Stimulated activated CD8-positive, alpha-beta memory T cell treated with anti-CD3 and anti-CD28 coated beads, Interleukin-7, amount 100 ng/mL, for 48 hours (primary cell): ENCODE measurements at places on chromosomes 2 and 18.

- no peak for DNase-seq
Measured at GRCh38 chr2:31386648-31387047, 27.9 kb downstream of the XDH start.

- no peak for DNase-seq
Measured at GRCh38 chr2:163708265-163708664, 27.5 kb downstream of the FIGN start.

- DNase-seq: no peak
Measured at GRCh38 chr2:144079803-144080202, 440.1 kb downstream of the ZEB2 start.

GRCh38 chr2:64164629-64165028 is 20.4 kb upstream of the PELI1 start:
- DNase-seq: no peak

GRCh38 chr2:38496927-38497669 is 105.6 kb downstream of the HNRNPLL start:
- DNase-seq: no peak

DNA sequence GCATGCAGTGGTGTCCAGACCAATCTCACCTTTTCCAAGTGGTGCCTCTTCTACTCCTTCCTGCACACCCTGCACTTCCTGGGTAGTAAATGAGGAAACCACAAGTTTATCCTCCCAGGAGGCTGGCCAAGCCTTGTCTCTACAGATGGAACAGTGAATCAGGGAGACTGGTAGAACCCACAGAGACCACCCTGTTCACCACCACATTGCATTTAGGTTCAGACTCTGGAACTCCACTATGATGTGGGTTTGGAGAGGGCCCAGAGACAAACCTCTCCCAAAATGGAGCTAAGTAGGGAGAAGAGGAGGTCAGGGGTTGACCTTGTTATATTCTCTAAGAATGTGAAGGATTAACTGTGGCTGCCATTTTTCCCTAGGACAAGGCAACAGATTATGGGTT is 102.8 kb upstream of the FZD7 start:
- DNase-seq: no peak

DNA sequence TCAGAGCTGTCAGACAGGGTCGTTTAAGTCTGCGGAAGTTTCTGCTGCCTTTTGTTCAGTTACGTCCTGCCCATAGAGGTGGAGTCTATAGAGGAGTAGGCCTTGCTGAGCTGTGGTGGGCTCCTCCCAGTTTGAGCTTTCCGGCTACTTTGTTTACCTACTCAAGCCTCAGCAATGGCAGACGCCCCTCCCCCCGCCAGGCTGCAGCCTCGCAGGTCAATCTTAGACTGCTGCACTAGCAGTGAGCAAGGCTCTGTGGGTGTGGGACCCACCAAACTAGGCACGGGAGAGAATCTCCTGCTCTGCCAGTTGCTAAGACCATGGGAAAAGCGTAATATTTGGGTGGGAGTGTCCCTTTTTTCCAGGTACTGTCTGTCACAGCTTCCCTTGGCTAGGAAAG is 86.5 kb downstream of the EFEMP1 start:
- DNase-seq: no peak

- no peak for DNase-seq
Measured at GRCh38 chr2:38617301-38617700, 14.6 kb upstream of the HNRNPLL start.

GRCh38 chr2:98089941-98090340 is 3.0 kb downstream of the VWA3B start:
- no peak for DNase-seq

- no peak for DNase-seq
Measured at GRCh38 chr2:67616749-67617148, 219.6 kb downstream of the ETAA1 start.

DNA sequence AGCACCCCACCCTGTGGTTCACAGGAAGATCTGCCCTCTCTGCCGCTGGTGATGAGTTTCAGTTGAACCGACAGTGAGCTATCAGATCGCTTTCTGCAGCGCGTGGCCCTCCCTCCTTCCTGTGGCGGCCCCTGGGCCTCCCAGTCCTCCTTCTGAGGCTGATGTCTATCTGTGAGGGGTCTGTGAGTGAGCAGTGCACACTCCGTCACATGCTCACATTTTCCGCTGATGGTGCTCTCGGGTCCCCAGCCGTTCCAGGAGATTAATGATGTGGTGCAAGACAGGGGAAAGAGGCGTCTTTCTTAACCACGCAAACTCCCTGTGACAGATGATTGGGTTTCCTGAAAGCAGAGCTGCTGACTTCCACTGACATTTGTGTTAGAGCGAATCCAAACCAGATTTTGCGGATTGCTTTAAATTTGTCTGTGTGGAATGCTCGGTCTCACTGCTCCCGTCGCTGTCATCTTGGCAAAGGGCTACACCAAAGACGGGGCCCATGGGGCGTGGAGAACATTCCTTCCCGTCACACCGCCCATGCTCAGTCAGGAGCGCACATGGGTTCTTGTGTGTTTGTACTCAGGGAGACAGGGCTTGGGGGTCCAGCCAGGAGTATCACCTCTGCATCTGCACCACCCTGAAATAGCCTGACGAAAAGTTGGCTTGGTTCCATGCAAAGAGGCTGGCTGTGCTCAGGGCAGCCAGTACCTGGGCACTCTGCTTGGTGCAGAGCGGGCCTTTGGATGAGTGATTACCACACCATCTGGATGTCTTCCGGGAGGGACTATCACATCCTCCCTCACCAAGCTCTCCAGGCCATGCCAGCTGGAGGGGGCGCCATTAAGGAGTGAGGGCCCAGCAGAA is 154.7 kb upstream of the HS6ST1 start:
- peak; percentile 64 for DNase-seq

- DNase-seq: no peak
Measured at GRCh38 chr2:97994476-97994875, 1.3 kb downstream of the TMEM131 start.

DNA sequence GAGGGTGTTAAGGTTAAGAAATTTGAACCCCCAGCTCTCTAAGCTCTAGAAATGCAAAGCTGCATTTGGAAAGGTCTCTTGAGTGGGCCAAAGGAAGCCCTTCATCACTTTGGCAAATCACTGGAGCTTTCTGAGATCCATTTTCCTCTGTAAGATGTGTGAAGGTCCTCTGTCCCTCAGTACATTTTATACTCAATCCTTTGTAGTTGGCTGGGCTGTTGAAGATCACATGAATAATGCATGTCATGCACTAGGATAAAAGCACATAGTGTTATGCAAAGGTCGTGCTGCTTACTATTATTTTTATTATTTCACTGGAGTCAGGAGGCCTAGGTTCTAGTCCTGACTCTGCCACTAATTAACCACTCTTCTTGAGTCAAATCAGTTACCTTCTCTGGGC is 124.9 kb downstream of the FSHR start:
- DNase-seq: no peak

DNA sequence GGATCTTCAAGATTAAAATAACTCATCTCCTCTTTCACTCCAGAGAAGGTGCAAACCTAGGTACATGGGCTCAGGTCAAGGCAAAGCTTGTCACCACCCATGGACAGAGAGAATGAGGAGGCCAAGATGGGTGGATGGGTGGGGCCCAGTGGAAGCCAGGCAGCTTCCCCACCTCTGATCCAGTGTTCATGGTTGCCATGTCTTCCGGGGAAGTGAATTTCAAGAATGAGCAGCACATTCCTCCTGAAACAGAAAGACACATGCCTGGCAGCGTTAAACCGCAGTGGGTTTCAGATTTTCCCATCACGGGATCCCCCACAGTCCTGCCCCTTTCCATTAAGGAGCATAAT is 301.7 kb downstream of the EIPR1 start:
- DNase-seq: no peak

- no peak for DNase-seq
Measured at GRCh38 chr18:12231040-12231882, 22.9 kb upstream of the CIDEA start.

DNA sequence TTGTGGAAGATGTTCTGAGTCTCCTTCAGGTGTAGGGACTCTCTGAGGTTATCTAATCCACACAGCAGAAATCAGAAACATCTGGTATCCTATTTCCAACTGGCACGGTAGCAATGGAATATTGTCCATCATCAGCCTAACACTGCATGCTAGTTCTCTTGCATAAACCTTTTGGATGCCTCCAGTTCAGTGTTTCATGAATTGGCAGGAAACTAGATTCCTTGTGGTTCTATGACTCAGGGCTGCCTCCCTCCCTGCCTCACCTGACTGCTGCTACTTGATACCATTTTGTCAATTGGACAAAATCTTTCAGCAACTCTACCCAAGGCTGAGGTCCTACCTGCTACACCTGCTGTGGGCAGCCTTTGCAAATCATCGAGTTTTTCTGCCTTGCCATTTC is 130.9 kb downstream of the TPGS2 start:
- DNase-seq: no peak

GRCh38 chr18:74714791-74715190 is 117.1 kb downstream of the ZNF407 start:
- no peak for DNase-seq

DNA sequence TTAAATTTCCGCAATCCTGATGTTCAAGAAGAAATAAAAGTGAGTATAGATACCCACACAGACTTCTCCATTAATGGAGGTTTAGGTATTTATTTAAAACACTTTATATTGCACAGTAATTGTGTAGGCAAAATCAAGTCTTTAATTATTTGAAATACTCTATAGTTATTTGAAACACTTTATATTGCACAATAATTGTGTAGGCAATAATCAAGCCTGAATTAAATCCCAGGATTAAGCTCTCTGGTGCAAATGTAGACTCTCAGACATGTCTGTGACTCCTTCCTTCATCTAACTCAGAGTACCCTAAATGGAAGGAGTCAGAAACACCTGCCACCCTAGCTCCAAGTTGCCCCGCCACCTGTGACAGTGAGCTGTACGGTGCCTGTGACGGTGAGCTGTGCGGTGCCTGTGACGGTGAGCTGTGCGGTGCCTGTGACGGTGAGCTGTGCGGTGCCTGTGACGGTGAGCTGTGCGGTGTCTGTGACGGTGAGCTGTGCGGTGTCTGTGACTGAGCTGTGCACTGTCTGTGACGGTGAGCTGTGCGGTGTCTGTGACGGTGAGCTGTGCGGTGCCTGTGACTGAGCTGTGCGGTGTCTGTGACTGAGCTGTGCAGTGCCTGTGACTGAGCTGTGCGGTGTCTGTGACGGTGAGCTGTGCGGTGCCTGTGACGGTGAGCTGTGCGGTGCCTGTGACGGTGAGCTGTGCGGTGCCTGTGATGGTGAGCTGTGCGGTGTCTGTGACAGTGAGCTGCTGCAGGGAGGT is 11.0 kb downstream of the SLC3A1 start:
- no peak for DNase-seq

GRCh38 chr2:7728388-7728787 is 811.2 kb downstream of the RNF144A start:
- no peak for DNase-seq

- no peak for DNase-seq
Measured at GRCh38 chr2:11009891-11010290, 98.2 kb downstream of the KCNF1 start.

- no peak for DNase-seq
Measured at GRCh38 chr2:63053889-63054602, 3.4 kb downstream of the OTX1 start.

GRCh38 chr2:203463266-203463678 is 71.8 kb downstream of the RAPH1 start:
- DNase-seq: no peak

DNA sequence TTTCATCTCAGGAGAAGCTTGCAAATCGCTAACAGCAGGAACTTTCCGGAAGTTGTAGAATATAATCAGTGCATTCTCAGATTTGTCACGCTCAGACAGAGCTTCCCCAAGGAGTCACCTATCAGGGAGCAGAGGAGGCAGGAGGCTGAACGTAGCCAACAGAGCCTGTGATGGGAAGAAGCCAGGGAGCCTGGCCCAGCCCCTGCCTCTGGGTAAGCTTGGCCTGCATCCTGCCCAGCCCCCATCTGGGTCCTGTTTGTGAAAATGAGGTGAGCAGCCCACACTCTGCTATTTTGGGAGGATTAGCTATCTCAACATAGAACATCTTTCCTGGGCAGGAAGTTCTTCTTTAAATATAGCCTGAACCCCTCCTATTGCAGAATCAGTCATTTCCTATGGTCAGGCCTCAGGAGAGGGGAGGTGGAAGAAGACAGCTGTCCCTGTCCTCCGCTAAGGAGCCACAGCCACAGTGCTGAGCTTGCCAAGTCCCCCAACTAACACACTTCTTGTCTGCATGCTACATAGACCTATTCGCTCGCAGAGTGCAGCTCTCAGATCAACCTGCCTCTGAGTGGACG is 19.2 kb upstream of the PKDCC start:
- DNase-seq: no peak

GRCh38 chr2:238596571-238597551 is 170.1 kb downstream of the ASB1 start:
- DNase-seq: no peak

GRCh38 chr2:65299246-65299645 is 71.6 kb downstream of the ACTR2 start:
- DNase-seq: peak; percentile 76

GRCh38 chr2:139083121-139083520 is 302.9 kb upstream of the NXPH2 start:
- no peak for DNase-seq

DNA sequence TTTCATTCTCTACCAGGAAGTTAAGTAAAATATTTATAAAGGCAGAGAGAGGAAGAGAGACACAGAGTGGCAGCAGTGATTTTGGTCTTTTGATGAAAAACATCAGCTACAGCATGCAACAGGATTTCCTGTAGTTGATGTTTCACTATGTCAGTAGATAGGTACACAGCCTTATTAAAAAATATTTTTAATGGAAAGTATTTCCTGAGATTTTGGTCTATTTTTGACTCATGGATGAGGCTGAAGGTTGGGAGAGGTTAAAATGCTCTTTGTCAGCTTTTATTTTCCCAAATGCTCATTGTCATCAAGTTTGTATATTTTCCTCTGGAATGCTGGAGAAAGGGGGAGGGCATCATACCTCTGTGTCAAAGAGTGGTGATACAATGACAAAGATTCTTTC is 1112.5 kb downstream of the CBLN2 start:
- no peak for DNase-seq

DNA sequence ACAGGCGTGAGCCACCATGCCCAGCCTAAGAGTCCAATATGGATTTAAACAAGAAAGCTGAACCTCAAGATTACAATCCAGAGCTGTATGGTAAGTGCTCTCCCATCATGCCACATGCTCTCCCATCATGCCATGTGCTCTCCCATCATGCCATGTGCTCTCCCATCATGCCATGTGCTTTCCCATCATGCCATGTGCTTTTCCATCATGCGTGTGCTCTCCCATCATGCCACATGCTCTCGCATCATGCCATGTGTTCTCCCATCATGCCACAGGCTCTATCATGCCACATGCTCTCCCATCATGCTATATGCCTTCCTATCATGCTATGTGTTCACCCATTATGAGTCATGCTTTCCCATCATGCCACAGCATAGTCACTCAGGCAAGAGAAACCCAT is 20.7 kb downstream of the ADD2 start:
- DNase-seq: no peak

DNA sequence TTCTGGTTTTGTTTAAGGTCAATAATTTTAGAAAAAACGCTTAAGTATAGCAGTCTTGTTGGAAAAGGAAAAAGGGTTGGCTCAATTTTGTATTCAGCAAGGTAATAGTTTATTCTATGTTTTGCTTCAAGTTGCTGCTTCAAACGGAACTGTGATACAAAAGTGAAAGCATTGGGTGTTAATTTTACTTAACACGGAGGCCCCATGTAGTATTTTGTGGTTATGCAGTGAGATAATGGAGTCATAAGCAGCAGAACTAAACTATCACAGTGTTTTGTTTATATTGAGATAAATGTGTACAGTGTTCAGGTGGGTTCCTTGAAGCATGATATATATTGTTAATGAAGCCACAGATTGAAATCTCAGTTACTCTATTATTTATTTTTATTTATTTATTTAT is 67.0 kb upstream of the LYPD6B start:
- no peak for DNase-seq

GRCh38 chr2:101985101-101985792 is 6.5 kb upstream of the IL1R2 start:
- DNase-seq: no peak

GRCh38 chr18:62989195-62989594 is 273.9 kb downstream of the PHLPP1 start:
- DNase-seq: no peak
